ENCODE measurements at places on chromosomes 2 and 18.

DNA sequence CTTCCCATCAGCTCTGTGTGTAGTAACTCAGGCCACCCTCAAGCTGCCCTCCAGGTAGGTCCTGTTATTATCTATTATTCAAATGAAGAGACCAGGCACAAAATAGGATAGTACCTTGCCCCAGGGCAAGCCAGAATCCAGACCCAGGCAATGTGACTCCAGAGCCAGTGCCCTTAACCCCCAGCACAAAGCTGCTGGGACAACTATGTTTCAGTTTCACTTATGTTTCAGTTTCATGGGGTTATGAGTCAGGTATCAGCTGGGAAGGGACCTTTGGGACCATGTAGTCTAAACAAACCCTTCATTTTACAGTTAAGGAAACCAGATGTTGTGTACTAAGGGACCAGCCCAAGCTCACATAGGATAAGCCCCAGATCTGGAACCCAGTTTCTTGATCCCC, 10.0 kb downstream of the HK2 start:
- DNase-seq = no peak

GRCh38 chr2:13919981-13920382, 712.5 kb upstream of the LRATD1 start:
- no peak for DNase-seq

GRCh38 chr2:70463997-70464396, 89.6 kb downstream of the TGFA start:
- no peak for DNase-seq

DNA sequence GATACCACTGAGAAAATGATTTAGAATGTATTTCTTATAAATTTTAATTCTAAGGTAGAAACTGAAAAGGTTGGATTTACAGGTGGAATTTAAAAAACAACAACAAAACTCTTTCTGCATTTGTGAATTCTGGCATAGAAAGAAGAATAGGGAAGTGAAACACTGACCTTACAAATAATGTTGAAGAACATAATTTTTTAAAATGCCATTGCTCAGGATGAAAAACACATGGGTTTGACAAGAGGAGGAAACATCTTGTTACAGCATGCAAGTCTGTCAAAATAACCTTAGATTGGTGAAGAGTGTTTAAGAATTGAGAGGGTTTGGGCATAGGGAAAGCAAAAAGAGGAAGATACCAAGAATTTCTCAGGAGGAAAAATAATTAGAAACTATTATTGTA, 184.3 kb downstream of the UBE2E3 start:
- DNase-seq = no peak

DNA sequence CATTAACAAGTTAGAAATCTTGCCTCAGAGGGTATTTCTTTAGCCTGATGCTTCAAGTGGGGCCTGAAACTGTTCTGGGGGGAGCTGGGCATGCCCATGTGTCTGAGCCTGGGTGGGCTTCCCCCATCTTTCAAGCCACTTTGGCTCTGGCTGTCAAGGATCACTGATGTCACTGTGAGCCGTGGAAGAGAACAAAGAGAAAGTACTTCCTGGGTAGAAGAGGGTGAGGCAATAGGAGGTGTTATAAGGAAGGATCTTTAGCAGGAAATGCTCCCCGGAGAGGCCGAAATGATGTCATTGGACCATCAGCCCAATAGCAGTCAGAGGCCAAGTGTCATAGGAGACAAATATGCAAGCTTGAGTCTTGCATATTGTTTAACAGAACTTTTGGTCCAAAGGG, 228.4 kb upstream of the MEX3C start:
- no peak for DNase-seq

GRCh38 chr18:47100212-47100831, 50.0 kb downstream of the HDHD2 start:
- peak; percentile 35 for DNase-seq

DNA sequence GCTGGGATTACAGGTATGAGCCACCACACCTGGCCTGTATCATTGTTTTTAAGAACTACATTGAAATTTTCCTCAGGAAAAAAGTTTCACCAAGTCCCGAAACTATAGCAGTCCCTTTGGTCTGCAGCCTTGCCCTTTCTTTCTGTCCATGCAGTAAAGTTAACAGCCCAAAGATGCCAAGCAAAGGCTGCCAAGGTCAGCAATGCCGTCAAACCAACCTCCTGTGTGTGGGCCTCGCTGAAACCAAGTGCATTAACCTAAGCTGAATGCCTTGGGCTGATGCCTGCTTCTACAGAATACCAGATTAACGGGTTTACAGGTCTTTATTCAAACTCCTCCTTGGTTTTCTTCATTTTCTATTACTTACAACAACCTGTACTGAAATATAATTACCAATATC, 73.1 kb downstream of the EIF5B start:
- no peak for DNase-seq

- no peak for DNase-seq
Observed at GRCh38 chr2:222738809-222739208, 67.4 kb downstream of the MOGAT1 start.

DNA sequence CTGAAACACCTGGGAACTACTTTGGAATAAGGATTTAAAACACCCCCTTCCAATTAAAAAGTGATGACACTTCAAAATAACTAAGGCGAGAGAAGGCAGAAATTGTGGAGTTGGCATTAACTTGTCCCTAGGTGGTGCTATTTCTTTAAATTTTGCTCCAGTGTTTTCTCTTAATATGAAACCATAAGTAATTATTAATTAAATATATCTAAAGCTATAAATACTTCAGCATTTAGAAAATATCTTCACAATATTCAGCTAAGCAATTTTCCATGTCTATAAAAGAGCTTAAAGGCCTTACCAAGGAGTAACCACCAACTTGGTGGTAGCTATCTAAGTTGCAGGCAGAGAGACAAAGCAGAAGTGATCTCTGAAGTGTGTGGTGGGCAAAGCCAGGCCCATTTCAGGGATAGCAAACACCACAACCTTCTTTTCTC, 186.8 kb upstream of the PGAP1 start:
- no peak for DNase-seq

DNA sequence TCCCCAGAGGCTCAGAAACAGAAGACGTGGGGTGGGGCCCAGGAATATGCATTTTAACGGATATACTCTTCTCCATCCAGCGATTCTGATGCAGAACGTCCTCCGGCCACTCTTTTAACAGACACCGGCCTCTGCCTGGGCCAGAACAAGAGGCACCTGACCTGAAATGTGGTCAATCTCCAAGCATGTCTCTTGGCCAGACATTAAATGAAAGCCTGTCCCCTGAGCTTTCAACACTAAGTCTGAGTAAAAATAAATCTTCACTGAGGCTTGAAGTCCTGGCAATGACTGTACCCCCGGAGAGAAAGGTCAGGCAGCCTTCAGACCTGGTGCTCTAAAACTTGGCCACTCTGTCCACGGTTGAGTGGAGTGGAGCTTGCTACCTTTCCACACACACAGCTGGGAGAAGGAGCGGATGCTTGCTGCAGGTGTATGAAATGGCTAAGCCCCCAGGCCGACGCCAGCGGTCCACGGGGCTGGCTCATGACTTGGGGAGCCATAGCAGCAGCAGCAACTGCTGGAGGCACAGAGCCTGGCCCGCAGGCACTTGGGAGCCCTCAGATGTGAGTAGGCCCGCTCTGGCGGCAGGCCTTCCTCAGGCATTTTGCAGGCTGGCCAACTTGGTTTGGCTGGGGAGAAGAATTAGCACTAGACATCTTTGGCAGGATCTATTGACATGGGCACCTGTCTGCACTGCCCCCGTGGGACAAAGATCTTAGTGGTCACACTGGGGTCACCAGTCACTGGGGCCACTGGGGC, 79.7 kb downstream of the TMEM17 start:
- DNase-seq = no peak

DNA sequence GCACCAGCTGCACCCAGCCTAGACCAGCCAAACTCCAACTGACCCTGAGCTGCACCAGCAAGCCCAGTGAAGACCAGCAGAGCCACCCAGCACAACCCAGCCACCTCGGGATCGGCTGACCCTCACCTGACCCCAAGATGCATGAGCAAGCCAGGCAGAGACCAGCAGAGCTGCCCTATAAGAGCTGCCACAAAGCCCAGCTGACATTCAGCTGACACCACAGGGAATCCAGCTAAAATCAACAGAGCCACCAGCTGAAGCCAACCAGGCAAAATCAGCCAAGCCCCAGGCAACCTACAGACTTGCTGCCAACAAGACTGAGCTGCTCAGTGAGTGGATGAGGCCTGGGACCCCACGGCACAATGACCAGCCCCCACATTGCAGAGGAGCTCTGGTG, 54.6 kb downstream of the CYP27C1 start:
- no peak for DNase-seq

GRCh38 chr2:73964223-73964622, 20.5 kb upstream of the TET3 start:
- no peak for DNase-seq

DNA sequence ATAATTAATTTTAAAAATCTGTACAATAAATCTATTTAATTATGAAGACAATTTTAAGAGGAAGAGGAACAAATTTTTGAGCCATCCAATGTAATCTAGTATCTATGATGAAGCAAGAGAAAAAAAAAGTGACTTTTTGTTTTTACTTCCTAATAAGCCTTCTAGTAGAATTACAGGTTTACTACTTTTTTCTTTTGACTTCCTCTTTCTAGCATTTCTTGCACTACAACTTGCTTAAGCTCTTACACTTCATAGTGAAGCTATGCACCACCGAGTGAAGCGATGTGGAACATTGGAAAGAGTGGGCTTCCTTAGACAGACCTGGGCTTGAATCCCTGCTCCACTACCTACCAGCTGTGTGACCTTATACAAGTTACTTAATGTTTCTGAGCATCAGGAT, 2.1 kb downstream of the SERPINB2 start:
- DNase-seq = no peak

GRCh38 chr2:45607701-45608100, 3.4 kb downstream of the SRBD1 start:
- no peak for DNase-seq

DNA sequence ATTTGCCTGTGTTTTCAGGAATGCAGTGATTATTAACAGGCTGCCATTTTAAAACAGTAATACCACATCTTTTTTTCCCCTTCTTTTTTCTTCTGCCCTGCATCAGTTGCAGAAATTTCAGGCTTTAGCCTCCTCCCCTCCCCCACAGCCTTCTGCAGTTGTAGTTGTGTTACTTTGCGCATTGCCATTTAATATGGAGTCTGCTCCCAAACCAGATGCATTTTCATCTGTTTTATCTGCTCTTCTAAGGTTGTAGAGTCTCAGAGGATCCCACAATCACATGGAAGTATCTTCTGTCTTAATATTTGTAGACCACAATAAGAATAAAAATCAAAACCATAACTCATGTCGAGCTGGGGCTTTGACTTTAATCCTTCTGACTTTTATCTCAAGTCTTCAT, 3.8 kb downstream of the ASXL3 start:
- DNase-seq = no peak

DNA sequence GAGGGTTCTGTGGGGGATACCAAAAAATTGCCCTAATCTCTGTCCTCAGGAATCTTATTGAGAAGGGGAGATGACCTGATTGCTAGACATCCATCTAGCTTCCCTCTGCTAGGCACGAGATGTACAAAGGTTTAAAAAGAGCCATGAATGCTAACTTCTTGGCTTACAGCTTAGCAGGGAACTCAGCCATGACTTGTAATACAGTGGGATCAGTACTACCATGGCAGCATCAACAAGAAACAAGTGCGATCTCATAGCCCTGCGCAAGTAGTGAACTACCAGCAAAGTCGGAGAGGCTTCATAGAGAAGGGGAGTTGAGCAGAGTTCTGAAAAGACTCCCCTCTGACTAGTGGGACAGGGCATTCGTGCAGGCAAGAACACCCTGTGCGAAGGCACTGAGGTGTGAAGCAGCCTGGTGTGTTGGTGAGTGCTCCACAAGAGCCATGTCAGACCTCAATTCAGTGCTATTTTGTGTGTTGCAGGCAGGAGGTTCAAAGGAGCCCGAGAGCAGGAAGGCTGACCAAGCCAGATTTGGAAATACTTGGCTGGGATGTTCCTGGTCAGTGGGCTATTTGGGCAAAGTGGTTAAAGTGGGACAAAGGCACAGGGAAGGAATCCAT, 130.0 kb downstream of the FMNL2 start:
- no peak for DNase-seq

GRCh38 chr18:31102025-31102684, at the start of gene DSC2:
TSS of gene DSC2 (minus strand) at chr18:31102421. CDS start at chr18:31101971, 450 bp downstream.
- DNase-seq = no peak

DNA sequence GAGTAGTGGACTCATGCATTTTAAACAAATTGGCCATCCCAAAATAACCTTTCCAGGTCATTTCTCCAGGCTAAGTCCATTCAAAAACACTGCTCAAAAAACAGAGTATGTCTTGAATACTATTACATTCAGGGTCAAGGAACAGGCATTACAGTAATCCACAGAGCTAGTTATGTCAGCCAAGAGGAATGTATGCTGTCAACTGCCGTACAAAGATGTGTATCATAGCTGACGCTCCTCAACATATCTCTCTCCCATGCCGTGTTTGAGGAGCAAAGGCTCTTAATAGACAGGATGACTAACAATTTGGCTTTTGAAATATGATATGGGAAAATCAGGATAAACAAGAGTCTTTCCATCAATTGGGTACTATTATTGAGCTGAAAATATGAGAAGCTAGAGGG, 68.8 kb upstream of the KCTD1 start:
- no peak for DNase-seq

GRCh38 chr2:34159901-34160300, 560.8 kb upstream of the FAM98A start:
- DNase-seq = no peak

GRCh38 chr2:86357392-86357963, 20.1 kb upstream of the REEP1 start:
- no peak for DNase-seq

GRCh38 chr18:23210526-23210925, 75.2 kb downstream of the CABLES1 start:
- no peak for DNase-seq

- DNase-seq = no peak
Observed at GRCh38 chr2:45918463-45919159, 267.1 kb downstream of the PRKCE start.

DNA sequence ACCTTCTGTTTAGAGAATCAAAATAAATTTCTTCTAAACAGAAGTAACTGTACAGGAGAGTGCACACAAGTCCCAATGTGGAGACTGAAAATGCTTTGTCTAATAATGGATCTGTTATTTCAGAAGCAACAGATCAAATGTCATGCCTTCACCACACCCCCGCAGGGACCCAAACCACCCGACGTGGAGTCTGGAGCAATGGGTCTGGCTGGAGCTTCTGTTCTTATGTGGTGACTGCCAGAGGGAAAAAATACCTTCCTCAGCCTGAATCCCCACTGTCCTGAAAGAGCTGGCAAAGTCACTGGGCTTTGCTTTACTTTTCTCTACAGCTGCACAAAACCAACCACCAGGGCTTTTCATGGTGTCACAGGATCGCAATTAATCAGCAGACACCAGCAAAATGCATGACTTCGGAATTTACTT, 119.0 kb upstream of the ZFP36L2 start:
- DNase-seq = no peak

- DNase-seq = no peak
Observed at GRCh38 chr18:45107425-45107824, 426.7 kb downstream of the SETBP1 start.

Data from stimulated activated CD4-positive, alpha-beta T cell treated with anti-CD3 and anti-CD28 coated beads, Interleukin-1b, Interleukin-23, amount 100 ng/mL, for 24 hours (primary cell).